ENCODE measurements at places on chromosomes 13 and 19. TPM values are rescaled to one million over a fixed set of nuclear protein-coding genes. Genes with fewer than 3 reads are reported as not detected.

The WDR87 gene
- not detected for polyA plus RNA-seq

- DNase-seq, result no peak
Measured at GRCh38 chr13:86922936-86923335, 748.2 kb upstream of the SLITRK5 start.

- no peak for DNase-seq
Measured at GRCh38 chr13:111904701-111905608, 162.0 kb upstream of the SOX1 start.

GRCh38 chr19:42629191-42629590 is 34.5 kb upstream of the CEACAM8 start:
- no peak for DNase-seq

- no peak for DNase-seq
Measured at GRCh38 chr19:8655340-8655709, 24.9 kb downstream of the NFILZ start.

The ZNF135 gene
- 6.3 TPM for polyA plus RNA-seq

DNA sequence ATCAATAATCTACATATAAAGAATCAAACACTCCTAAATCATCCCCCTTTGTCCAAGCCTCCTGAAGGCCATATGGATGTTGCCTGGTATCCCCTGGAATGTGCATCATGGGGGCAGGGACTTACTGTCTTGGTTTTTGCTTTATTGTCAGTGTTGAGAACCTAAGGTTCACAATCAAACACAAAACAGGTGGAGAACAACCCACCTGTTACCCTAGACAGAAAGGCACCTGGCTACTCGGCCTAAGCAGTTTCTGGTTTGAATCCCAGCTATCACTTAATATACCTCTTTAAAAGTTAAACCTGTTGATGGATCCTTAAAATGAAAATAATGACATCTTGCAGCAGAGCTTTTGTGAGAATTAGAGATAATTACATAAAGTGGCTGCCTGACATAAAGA is 68.9 kb downstream of the DCLK1 start:
- no peak for DNase-seq

GRCh38 chr19:33285441-33285927 is 16.9 kb downstream of the CEBPA start:
- DNase-seq, result no peak

The COX7A1 gene
- polyA plus RNA-seq, result 569 TPM

- no peak for DNase-seq
Measured at GRCh38 chr19:3554254-3555083, 2.9 kb downstream of the MFSD12 start.

- DNase-seq, result no peak
Measured at GRCh38 chr13:30370146-30370545, 52.1 kb upstream of the UBE2L5 start.

The RHPN2 gene
- 9.9 TPM for polyA plus RNA-seq

DNA sequence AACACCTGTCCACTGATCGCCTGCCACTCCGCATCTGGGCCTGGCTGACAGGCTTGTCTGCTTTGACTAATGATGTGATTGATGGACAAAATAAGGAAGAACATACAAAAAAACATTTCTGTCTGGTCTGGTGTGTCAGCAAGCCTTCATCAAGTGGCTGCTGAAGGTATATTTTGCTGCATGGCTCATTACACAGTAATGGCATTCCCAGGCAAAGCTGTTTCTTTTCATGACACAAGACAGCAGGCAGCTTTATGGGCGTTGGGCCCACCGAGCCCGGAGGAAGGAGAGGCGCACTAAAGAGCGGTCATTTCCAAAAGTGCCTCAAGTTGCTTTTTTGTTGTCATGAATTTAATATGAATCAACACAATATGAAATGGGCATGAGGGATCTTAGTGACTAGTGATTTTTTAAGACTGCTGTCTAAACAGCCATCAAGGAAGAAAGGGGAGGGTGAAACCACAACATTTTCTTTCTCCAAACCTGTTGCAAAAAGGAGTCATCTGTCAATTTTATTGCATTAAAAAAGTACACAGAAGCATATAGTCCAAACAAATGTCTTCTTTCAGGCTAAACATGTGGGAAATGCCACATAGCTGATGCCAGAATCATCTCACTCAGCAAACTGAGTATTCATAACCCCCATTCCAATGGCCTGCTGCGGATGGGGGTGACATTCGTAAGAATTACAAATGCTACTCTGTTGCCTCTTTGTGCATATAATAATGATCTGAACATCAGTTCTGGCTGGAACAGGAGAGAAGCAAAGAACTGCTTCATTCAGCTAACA is 476.6 kb downstream of the ZNF536 start:
- DNase-seq, result no peak

GRCh38 chr13:101811284-101811839 is 358.9 kb downstream of the ITGBL1 start:
- no peak for DNase-seq

The LIN37 gene
- polyA plus RNA-seq, result 8.9 TPM

GRCh38 chr13:32737111-32737571 is 150.9 kb downstream of the PDS5B start:
- DNase-seq, result no peak

- no peak for DNase-seq
Measured at GRCh38 chr19:32349724-32350470, 4.5 kb downstream of the ZNF507 start.

- no peak for DNase-seq
Measured at GRCh38 chr13:87524775-87525174, 146.4 kb upstream of the SLITRK5 start.

The ZNF442 gene
- polyA plus RNA-seq, result 0.36 TPM

- DNase-seq, result no peak
Measured at GRCh38 chr13:36154567-36155291, 23.5 kb upstream of the DCLK1 start.

GRCh38 chr19:16893686-16893989 is 4.8 kb downstream of the F2RL3 start:
- no peak for DNase-seq

GRCh38 chr13:51912511-51913225 is 50.9 kb downstream of the CCDC70 start:
- DNase-seq, result no peak
